ENCODE measurements at places on chromosomes 5 and 9. TPM values are rescaled to one million over a fixed set of nuclear protein-coding genes. Genes with fewer than 3 reads are reported as not detected.

Gene GGTA1
- not detected for total RNA-seq

Gene PCA3
- not detected for total RNA-seq

Gene ENTR1
- total RNA-seq: 17.2 TPM

Gene CFAP157
- not detected for total RNA-seq

Gene PNPLA7
- under 0.01 TPM for total RNA-seq

Gene CARTPT
- total RNA-seq: not detected

Gene ISOC1
- 10.8 TPM for total RNA-seq

Gene CCNJL
- 2.0 TPM for total RNA-seq

Gene ANKDD1B
- not detected for total RNA-seq

Gene VDAC1
- 423 TPM for total RNA-seq

GRCh38 chr5:126928041-126928440 is 102.3 kb downstream of the MARCHF3 start:
- H3K36me3 ChIP-seq: no peaks in the 10 kb centered on the region
- H3K4me1 ChIP-seq: peaks cover 2% of the 10 kb centered on the region
- no peak overlapping the region for H3K27ac ChIP-seq
- H3K4me3 ChIP-seq: no peak overlapping the region
- no peaks in the 10 kb centered on the region for H3K27me3 ChIP-seq

DNA sequence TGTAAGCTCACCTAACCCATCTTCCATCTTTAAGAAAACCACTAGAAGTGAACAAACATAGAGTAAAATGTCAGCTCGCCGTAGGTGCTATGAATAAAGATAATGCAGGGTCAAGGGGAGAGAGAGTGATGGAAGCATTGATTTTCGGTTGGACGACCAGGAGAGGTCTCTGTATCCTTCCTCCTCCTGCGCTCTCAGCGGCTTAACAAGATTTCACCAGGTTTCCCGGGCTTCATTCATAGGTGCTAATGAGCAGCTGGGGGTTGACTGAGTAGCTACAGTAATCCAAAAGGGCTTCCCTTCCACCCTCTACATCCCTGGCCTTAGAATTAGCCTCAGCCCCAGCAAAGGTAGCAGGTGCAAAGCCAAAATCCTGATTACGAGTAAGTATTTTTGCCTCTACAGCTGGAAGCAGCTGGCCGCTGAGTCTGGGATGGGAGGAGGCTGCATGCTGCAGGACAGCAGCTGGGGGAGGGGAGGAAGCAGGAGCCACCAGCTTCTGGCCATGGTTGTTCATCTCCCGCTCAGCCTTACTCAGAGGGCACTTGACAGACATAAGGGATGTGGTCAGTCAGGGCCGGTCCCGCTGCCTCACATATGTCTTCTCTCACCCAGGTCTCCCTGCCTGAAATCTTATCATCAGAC is 112.0 kb upstream of the IL12B start:
- peaks cover 7% of the 10 kb centered on the region for H3K27me3 ChIP-seq
- H3K4me1 ChIP-seq: peaks cover 3% of the 10 kb centered on the region
- no peak overlapping the region for H3K4me3 ChIP-seq
- no peaks in the 10 kb centered on the region for H3K36me3 ChIP-seq
- H3K27ac ChIP-seq: no peak overlapping the region
- peak; percentile 23 for DNase-seq

DNA sequence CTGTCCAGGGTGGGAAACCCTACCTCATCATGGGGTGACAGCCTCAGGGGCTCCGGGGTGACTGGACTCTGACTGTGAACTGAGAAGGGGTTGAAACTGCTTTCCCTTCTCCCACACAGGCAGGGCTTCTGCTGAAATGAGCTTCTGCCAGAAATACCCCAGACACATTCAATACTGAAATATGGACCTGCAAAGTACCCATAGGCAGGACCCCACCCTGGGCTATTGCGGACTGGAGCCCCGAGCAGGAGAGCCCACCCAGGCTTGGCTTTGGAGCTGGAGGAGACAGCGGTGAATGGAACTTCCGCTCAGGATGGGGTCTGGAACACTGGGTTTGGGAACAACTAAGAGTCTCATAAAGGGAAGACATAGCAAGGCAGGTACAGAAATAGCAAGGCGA is 37.5 kb downstream of the IRX2 start:
- H3K36me3 ChIP-seq: no peaks in the 10 kb centered on the region
- H3K4me1 ChIP-seq: no peaks in the 10 kb centered on the region
- H3K27ac ChIP-seq: no peak overlapping the region
- no peak overlapping the region for H3K4me3 ChIP-seq
- no peak for DNase-seq

- no peaks in the 10 kb centered on the region for H3K36me3 ChIP-seq
- DNase-seq: peak; percentile 93
- H3K27me3 ChIP-seq: no peaks in the 10 kb centered on the region
- peaks cover 13% of the 10 kb centered on the region for H3K4me1 ChIP-seq
Observed at GRCh38 chr5:122180863-122181548, 51.7 kb downstream of the ZNF474 start.

GRCh38 chr5:40309851-40310250 is 369.9 kb upstream of the PTGER4 start:
- no peaks in the 10 kb centered on the region for H3K36me3 ChIP-seq
- H3K4me3 ChIP-seq: no peak overlapping the region
- H3K4me1 ChIP-seq: no peaks in the 10 kb centered on the region
- no peak overlapping the region for H3K27ac ChIP-seq
- no peak for DNase-seq

DNA sequence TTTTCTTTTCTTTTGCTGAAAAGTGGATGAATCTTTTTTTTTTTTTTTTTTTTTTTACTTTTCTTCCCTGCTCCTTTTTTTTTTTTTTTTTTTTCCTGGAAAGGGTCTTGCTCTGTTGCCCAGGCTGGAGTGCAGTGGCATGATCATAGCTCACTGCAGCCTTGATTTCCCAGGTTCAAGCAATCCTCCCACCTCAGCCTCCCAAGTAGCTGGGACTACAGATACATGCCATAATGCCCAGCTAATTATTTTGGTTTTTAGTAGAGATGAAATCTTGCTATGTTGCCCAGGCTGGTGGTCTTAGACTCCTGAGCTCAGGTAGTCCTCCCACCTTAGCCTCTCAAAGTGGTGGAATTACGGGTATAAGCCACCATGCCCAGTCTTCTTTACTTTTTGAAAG is 20.9 kb downstream of the HSD17B4 start:
- no peak overlapping the region for H3K27ac ChIP-seq
- H3K4me3 ChIP-seq: no peak overlapping the region
- H3K36me3 ChIP-seq: peaks cover 2% of the 10 kb centered on the region
- no peaks in the 10 kb centered on the region for H3K27me3 ChIP-seq
- no peak for DNase-seq

DNA sequence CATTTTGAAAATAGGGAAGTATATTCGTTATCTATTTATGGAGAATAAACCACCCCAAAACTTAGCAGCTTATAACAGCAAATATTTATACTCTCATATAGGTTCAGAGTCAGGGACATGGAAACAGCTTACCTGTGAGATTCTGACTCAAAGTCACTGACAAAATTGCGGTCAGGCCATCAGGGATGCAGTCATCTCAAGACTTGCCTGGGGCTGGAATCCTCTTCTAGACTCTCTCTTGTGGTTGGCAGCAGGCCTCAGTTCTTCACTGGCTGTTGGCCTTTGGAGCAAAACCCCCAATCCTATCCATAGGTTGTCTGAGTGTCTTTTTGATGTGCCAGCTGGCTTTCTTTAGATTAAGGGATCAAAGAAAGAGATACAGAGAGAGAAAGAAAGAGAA is 275.6 kb downstream of the SEC61B start:
- no peak for DNase-seq
- no peaks in the 10 kb centered on the region for H3K36me3 ChIP-seq
- H3K27ac ChIP-seq: no peak overlapping the region
- H3K27me3 ChIP-seq: peaks cover 2% of the 10 kb centered on the region

GRCh38 chr9:90958328-90958727 is 156.7 kb downstream of the SYK start:
- H3K4me1 ChIP-seq: peaks cover 13% of the 10 kb centered on the region
- H3K4me3 ChIP-seq: no peak overlapping the region
- DNase-seq: no peak

GRCh38 chr9:134215699-134216448 is 51.5 kb upstream of the RNU6ATAC start:
- H3K4me1 ChIP-seq: peaks cover 33% of the 10 kb centered on the region
- H3K27ac ChIP-seq: peak overlapping the region; percentile 99
- peak; percentile 92 for DNase-seq
- no peaks in the 10 kb centered on the region for H3K27me3 ChIP-seq
- H3K4me3 ChIP-seq: no peak overlapping the region
- no peaks in the 10 kb centered on the region for H3K36me3 ChIP-seq

- H3K4me3 ChIP-seq: no peak overlapping the region
- no peaks in the 10 kb centered on the region for H3K4me1 ChIP-seq
- no peak for DNase-seq
- H3K36me3 ChIP-seq: no peaks in the 10 kb centered on the region
- H3K27ac ChIP-seq: no peak overlapping the region
- no peaks in the 10 kb centered on the region for H3K27me3 ChIP-seq
Observed at GRCh38 chr5:2133080-2133479, 250.4 kb upstream of the IRX4 start.

GRCh38 chr5:166365164-166365563 is 1926.3 kb upstream of the WWC1 start:
- no peak overlapping the region for H3K4me3 ChIP-seq
- H3K4me1 ChIP-seq: no peaks in the 10 kb centered on the region
- no peak overlapping the region for H3K27ac ChIP-seq
- no peak for DNase-seq
- H3K27me3 ChIP-seq: no peaks in the 10 kb centered on the region

DNA sequence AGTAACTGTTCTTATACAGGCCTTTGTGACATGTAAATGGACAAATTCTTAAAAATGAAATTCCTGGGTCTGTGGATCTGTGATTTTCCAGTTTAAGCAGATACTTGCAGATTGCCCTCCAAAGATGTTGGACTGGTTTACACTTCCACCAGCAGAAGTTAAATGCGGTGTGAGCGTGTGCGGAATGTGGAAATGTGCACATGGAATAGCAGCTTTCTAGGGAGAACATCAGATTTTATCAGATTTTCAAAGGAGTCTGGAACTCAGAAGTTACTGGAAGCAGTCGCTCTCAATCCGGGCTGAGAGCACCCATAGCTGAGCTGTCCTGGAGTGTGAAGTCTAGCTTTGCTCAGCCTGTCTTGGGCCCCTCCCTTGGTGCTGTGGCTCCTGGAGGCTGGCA is 97.4 kb downstream of the PPARGC1B start:
- no peaks in the 10 kb centered on the region for H3K36me3 ChIP-seq
- H3K4me1 ChIP-seq: no peaks in the 10 kb centered on the region
- H3K4me3 ChIP-seq: no peak overlapping the region
- H3K27me3 ChIP-seq: peaks cover 2% of the 10 kb centered on the region

DNA sequence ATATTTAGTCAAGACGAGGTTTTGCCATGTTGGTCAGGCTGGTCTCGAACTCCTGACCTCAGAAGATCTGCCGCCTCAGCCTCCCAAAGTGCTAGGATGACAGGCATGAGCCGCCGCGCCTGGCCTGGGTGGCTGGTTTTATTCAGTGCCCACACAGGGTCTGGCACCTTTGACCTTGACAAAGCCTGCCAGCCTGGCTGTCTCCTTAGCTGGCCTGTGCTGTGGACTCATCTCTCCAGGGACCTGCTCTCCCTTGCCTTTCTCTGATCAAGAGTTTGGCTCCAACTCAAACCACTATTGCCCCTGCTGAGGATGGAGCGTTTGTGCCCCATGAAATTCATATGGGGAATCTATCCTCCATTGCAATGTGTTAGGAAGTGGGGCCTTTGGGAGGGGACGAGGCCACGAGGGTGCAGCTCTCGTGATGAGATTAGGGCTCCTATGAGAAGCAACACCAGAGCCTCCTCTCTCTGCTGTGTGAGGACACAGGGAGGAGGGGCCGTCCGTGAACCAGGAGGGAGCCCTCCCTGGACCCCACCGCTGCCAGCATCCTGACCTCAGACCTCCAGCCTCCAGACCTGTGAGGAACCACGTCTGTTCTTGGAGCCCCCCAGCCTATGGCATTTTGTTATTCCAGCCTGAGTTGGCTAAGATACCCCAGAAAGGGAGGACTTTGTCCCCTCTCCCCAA is 45.0 kb downstream of the MRPL36 start:
- no peaks in the 10 kb centered on the region for H3K4me1 ChIP-seq
- H3K27me3 ChIP-seq: peaks cover 13% of the 10 kb centered on the region
- H3K36me3 ChIP-seq: no peaks in the 10 kb centered on the region
- H3K4me3 ChIP-seq: no peak overlapping the region

DNA sequence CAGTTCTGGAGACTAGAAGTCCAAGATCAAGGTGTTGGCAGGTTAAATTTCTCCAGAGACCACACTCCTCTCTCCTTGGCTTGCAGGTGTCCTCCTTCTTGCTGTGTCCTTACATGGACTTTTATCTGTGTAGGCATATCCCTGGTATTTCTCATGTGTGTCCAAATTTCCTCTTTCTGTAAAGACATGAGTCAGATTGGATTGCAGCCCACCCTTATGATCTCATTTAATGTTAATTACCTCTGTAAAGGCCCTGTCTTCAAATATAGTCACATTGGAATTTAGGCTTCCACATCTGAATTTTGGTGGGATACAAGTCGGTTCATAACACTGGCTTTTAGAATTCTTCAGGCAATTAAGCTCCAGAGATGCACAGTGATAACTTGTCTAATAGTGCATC is 322.2 kb upstream of the GRIA1 start:
- no peak for DNase-seq
- no peaks in the 10 kb centered on the region for H3K27me3 ChIP-seq
- no peak overlapping the region for H3K27ac ChIP-seq
- H3K36me3 ChIP-seq: no peaks in the 10 kb centered on the region

DNA sequence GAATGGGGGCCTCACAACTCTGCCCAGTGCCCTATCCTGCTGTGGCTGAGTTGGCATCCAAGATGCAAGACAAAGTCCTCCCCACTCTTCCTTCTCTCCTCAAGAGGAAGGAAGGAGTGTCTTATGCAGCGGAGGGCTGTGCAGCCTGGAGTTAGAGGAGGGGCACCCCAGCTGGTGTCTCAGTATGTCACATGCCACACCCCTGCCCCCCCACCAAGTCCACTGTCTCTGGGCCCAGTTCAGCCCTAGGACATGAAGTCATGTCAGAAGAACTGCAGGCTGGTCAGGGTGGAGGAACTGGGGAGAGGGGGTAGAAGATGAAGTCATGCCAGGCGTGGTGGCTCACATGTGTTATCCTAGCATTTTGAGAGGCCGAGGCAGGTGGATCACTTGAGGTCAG is 28.0 kb upstream of the SLC28A3 start:
- no peaks in the 10 kb centered on the region for H3K27me3 ChIP-seq
- H3K4me3 ChIP-seq: no peak overlapping the region
- DNase-seq: no peak
- 0 out of 2 replicates have a peak, but pooled peaks cover 3% of the 10 kb centered on the region for H3K4me1 ChIP-seq

Measured in IMR-90 (cell line).